Activated CD8-positive, alpha-beta T cell treated with anti-CD3 and anti-CD28 coated beads, Interleukin-2, amount 10 ng/mL, durations not matched to agents 7 days and 5 days (primary cell): ENCODE measurements at places on chromosomes 3 and 15. TPM values are rescaled to one million over a fixed set of nuclear protein-coding genes. Genes with fewer than 3 reads are reported as not detected.

DNA sequence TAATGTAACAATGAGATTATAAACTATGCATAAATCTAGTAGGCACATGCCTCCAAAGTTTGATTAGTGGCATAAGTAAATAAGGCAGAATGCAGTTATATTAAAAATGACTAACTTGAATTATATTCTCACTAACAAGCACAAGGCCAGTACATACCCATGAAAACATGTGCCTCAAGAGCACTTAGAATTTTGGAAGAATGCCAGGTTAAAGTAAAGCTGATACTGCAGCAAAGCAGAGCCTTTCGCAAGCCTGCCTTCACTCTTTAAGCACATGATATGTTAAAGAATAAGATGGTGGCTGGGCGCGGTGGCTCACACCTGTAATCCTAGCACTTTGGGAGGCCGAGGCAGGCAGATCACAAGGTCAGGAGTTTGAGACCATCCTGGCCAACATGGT lies 49.0 kb downstream of the KBTBD12 start:
- DNase-seq, result no peak

GOLGA6C gene
- not detected for total RNA-seq

- no peak for DNase-seq
Observed at GRCh38 chr3:34780973-34781372, 858.4 kb upstream of the ARPP21 start.

DNA sequence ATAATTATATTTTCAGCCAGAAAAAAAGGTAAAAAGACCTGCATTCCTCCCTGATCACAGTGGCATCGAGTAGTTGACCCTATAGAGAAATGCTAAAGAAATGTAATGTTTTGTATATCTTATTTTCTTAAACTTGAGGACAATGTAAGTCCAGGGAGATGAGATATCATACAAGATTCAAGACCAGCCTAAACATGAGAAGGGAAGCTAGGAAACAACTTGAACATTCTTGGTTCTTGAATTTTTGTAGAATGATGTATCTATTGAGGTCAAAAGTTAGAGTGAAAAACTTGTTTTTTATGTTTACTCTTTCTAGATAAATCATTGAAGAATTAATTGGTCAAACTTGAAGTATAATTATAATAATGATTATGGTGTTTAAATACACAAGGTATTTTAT lies 497.7 kb upstream of the TBL1XR1 start:
- DNase-seq, result no peak

BCHE gene
- not detected for total RNA-seq

- no peak for DNase-seq
Observed at GRCh38 chr3:123423031-123423430, 25.9 kb downstream of the ADCY5 start.

- no peak for DNase-seq
Observed at GRCh38 chr15:96209285-96209735, 121.2 kb upstream of the NR2F2 start.

GRCh38 chr15:71804226-71804625 lies 6.1 kb upstream of the NR2E3 start:
- DNase-seq, result no peak

- DNase-seq, result no peak
Observed at GRCh38 chr3:137222736-137223225, 265.0 kb downstream of the IL20RB start.

DNA sequence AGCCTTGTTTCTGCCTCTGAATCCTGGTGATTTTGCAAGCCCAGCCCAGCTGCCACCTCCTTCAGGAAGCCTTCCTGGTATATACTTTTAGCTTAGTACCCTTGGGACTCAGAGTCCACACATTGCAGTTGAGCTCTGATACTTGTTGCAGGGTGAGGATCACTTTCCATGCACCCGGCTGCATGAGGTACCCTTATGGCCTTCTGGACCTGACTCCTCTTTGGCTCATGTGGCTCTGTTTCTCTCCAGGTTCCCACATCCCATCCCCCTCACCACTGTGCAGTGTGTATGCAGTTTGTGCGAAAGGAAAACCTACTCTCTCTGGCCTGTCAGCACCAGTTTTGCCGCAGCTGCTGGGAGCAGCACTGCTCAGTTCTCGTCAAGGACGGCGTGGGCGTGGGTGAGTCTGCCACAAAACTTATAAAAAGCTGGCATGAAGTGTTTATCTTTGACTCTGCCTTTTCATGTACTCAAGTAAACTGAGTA lies 23.1 kb upstream of the P4HTM start:
- DNase-seq, result no peak

DNA sequence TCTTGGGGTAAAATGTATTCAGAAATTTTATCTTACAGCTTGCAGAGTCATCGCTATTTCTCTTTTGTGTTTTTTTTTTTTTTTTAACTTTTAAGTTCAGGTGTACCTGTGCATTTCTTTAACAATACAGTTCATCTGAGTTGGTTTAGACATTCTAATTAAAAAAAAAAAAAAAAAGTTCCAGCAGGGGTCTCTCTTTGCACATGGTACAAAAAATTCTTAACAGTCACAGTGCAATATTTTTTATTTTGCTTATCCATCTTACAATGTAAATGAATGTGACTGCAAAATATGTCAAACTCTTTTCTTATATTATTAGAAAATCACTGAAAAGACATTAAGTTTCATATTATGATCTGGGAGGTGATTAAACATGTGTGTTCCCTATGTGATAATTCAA lies 47.5 kb upstream of the SLC9A9 start:
- no peak for DNase-seq

CLDN16 gene
- not detected for total RNA-seq

GABRG3 gene
- not detected for total RNA-seq

- DNase-seq, result no peak
Observed at GRCh38 chr15:68220967-68221366, 8.6 kb downstream of the CLN6 start.

RSL24D1 gene
- total RNA-seq, result 85.2 TPM

- no peak for DNase-seq
Observed at GRCh38 chr15:90817117-90818057, 51.0 kb upstream of the FURIN start.

CHDH gene
- total RNA-seq, result 0.21 TPM

ATP13A4 gene
- 2.4 TPM for total RNA-seq

DNA sequence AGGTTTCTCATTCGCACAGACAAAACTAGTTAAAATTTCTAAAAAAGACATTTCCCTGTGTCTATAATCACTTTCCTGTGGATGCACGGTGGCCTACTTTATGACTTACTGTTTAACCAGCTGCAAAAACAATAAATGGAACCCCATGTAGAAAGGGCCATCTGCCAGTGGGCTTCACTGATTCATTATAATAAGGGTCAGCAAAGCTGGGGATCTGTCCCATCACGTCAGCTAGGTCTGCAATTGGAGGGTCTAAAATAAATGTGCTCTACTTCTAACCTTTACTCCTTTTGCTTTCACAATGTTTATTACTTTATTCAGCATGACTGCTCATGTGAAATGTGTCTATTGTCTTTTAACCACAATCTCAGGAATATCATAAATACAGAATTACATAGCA lies 43.1 kb upstream of the NMD3 start:
- DNase-seq, result no peak

PTX3 gene
- total RNA-seq, result not detected

DNA sequence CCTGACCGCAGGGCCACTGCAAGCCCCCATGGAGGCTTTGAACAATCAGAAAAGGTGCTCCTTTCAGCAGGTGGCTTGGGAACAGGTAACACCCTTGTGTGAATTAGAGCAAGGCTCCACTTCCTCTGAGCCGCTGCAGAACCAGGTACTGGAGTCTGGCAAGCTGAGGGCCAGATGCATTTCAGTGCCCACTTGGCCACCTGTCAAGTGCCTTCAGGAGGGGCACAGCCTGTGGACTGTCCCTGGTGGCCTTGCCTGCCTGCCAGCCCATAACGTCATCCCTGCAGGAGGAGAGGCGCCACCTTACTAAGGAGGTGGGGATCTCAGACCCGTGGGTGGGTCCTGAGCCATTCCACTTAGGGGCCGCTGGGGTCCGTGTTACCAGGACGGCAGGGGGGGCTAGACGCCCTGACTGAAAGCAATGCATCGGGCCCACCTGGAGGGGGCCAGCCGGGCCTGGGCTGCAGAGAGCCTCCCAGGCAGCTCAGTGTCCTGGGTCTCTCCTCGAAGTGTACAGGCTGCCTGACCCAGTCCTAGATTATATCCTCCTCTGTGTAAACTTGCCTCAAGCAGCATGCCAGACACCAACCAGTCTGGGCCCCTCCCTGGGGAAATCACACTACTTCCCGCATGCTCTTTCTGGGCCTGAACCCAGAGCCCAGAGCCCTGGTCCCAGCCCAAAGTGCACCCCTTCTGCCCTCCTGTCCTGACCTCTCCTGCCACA lies 16.1 kb downstream of the SPTBN5 start:
- DNase-seq, result no peak

OR5H1 gene
- total RNA-seq, result not detected

PDE12 gene
- total RNA-seq, result 31.2 TPM

DNA sequence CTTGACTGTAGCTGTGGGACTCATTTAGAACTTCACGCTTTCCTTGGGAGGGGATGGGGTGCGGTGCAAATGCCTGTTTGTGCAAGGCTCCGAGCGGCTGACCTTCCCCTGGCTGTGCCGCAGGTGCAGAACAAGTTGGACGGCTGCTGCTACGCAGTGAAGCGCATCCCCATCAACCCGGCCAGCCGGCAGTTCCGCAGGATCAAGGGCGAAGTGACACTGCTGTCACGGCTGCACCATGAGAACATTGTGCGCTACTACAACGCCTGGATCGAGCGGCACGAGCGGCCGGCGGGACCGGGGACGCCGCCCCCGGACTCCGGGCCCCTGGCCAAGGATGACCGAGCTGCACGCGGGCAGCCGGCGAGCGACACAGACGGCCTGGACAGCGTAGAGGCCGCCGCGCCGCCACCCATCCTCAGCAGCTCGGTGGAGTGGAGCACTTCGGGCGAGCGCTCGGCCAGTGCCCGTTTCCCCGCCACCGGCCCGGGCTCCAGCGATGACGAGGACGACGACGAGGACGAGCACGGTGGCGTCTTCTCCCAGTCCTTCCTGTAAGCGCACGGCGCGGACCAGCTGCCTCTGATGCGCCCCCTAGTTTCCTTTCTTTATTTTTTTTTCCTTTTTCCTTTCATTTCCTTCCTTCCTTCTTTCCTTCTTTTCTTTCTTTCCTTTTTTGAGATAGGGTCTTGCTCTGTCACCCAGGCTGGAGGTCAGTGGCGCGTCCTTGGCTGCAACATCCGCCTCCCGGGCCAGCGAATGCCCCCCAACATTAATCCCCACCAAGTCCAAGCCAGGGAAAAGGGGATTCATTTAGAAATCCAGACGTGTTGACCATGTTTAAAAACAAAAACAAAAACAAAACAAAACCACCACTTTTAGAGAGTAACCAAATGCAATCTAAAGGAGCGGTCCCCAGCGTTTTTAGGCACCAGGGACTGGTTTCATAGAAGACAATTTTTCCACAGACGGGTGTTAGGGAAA lies 42.7 kb downstream of the EIF2AK4 start:
- no peak for DNase-seq

RTP3 gene
- not detected for total RNA-seq

- no peak for DNase-seq
Observed at GRCh38 chr3:84904212-84904611, 54.6 kb upstream of the CADM2 start.

DNA sequence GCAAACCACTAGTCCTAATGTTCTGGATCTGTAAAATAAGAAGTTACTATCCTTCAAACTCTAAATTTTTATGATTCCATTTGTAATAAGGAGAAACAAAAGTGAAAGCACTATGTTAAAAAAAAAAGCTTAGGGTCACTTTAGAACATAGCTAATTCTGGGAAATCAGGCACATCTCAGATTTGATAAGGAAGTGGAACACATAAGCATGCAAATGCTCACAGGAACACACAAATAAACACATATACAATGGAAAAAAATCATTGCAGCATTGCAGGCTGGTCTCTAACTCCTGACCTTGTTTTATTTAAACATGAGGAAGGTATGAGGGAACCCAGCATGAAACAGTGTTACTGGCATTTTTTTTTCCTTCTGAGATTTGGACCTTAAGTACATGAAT lies 63.2 kb upstream of the TNFSF10 start:
- DNase-seq, result no peak

LIPH gene
- not detected for total RNA-seq

- DNase-seq, result no peak
Observed at GRCh38 chr15:78365917-78366316, 25.8 kb downstream of the CRABP1 start.

FBXW12 gene
- total RNA-seq, result not detected

SLCO3A1 gene
- 32.7 TPM for total RNA-seq
